ENCODE measurements at places on chromosomes 12 and 14.
A peak's percentile ranks its signal among the peaks of the same experiment; 100 is the strongest.

DNA sequence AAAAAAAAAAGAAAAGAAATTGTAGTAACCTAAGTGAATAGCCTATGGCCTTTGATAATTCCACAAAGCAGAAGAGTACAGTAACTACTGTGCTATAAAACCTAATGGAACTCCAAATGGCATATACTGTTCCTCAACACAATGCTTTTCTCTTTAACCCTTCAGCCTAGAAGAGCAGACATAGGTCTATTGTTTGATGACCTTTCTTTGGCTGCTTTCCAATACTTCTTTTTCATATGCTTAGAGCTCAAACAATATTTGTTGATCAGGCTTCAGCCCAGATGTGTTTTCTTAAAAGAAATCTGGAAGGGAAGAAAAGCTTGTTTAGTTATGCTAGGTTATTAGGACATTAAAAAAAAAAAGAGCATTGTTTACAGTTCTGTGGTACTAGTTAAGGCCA, 116.4 kb downstream of the NTN4 start:
- DNase-seq = no peak

- no peak for DNase-seq
Measured at GRCh38 chr12:62512901-62513300, 46.3 kb downstream of the MON2 start.

GRCh38 chr14:103536693-103537092, 7.7 kb downstream of the TRMT61A start:
- no peak for DNase-seq

DNA sequence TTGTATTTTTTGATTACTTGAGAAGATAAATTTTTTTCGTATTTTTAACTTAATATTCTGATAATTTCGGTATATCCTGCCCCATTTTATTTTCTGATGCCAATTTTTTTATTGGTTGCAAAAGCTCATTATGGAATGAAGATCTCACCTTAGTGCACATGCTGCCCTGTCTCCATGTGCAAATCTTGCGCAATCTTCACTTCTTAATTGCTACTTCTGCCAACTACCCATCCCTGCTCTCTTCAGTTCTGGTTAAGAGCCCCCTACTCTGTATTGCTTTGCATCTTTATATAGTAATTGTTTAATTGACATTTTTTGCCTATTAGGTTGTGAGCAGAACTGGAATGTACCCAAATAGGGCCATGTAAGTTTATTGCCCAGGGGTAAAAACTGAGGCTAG, 20.5 kb upstream of the LRRK2 start:
- DNase-seq = no peak

- no peak for DNase-seq
Measured at GRCh38 chr12:124428792-124429281, 133.9 kb downstream of the RFLNA start.

DNA sequence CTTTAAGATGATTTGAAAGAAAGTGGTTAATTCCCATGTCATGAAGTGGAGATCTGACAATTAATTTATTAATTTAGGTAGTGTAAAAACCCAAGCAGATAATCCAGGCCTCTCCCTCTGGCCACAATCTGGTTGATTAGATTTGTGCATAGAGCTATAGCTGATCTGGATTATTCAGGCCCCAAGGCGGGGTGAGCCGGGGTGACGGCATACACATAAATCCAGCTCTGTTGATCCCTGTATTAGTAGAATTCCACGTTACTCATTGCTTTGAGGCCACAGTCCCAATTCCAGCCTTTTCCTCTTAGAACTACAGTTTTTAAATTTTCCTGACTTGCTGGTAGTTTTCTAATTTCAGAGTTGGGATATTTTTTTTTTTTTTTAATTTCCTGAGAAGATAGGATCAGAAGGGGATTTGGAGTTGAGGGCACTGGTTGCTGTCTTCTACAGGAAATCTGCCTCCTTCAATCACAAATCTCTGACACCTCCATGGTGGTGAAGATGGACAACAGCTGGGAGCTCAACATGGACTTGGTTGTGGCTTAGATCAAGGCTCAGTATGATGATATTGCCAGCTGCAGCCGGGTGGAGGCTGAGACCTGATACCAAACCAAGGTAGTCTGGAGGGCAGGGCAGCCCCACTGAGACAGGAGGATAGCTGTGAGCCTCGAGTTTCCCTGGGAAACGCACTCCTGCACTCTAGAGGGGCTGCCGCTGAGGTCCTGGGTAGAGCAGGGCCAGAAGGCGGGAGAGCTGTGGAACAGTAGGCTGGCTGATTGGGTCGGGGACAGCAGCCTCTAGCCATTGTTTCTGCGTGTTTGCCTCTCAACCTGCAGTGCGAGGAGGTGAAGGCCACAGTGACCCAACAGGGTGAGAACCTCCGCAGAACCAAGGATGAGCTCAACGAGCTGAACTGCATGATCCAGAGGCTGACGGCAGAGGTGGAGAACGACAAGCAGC, 19.4 kb downstream of the KRT85 start:
- DNase-seq = no peak

DNA sequence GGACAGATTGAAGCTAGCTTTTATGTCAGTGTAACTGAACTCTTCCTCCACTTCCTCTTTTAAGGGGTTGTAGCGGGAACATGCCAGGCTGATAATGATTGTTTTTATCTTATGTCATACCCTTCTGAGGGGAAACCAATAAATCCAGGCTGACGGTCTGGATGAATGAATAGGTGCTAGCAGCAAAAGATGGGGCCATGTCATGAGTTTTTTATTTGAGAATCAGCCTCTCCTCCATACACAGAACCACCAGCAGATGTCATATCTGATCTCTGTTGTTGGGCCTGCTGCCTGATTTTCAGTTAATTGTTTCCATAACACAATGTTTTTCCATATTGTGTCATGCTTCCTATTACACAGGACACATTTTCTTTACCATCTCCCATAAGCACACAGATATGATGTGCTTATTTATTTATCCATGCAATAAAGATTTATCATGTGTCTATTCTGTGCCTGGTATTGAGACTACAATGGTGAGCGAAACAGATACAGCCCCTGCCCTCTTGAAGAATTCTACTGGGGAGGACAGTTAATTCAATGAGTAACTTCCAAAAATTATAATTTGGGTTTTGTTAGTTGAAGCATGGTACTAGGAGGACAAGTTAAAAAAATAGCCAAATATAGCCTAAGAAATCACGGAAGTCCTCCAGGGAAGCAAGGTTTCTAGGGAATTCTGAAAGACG, 33.6 kb upstream of the CRY1 start:
- DNase-seq = no peak

- DNase-seq = no peak
Measured at GRCh38 chr12:42473130-42473529, 116.4 kb downstream of the PRICKLE1 start.

DNA sequence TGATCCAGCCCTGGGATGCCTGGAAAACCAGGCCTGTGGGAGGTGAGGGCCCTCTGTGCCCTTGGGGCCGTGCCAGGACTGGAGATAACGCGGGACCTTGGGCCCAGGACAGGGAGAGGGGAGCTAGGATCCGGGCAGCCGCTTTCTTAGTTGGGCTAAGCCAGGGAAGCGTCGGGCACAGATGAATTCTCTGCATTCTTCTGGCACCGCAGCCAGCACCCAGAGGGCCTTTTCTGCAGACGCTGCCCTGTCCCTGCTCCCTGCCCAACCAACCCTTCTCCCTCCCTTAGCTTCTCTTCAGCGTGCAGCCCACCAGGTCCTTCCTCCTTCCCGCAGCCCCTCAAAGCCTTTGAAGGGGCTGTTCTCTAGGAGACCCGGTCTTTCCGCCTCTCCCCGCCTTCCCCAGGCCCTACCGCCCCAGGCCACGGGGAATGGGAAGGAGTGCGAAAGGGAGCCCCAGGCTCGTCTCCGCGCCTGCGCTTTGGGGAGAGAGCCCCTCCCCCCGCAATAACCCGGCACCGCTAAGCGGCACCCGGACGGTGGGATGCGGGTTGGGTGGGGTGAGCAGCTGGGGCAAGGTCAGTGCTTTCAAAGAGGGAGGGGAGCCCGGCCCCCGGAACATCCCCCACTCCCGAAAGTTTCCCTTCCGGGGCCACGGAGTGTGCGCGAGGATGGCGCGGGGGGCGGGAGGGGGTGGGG, 663 bp downstream of the NCKAP5L start:
- DNase-seq = peak; percentile 50

DNA sequence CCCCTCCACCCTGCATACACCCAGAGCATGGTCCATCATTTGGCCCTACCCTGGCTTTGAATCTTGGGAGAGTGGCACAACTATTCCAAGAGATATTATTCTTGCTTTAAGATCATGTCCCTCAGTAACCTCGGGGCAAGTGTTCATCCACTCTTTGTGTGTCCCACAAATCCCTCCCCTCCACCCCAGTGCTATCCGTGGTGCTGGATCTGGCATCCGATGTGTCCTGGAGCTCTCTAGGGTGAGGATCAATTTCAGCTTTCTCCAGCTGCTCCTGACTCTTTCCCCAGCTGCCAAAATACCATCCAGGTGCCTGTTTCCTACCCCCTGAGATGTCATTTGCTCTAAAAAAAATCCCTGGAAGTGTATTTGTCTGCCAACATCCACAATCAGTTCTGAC, 64.8 kb upstream of the CMKLR1 start:
- no peak for DNase-seq

GRCh38 chr14:87797001-87797400, 196.0 kb downstream of the GALC start:
- no peak for DNase-seq

GRCh38 chr12:131072451-131073230, 118.9 kb downstream of the ADGRD1 start:
- DNase-seq = no peak

DNA sequence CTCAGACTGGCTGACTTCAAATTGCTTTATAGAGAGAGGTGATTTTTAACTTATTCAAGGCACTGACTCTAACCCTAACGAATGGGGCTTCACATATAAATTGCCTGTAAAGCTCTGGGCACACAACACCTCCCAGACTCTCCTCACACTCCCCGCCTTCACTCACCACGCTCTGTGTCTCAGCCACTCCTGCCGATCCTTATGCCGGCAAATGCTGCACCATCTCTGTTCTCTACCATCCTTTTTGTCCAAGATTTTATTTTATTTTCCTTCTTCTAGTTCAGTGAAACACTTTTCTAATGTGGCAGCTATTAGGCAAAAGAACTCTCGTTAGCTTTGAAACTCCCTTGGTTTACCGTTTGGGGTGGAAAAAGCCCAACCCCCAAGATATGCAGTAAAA, 446.1 kb upstream of the TMEM132C start:
- DNase-seq = no peak

GRCh38 chr12:108955225-108955835, 65.5 kb downstream of the SVOP start:
- no peak for DNase-seq

DNA sequence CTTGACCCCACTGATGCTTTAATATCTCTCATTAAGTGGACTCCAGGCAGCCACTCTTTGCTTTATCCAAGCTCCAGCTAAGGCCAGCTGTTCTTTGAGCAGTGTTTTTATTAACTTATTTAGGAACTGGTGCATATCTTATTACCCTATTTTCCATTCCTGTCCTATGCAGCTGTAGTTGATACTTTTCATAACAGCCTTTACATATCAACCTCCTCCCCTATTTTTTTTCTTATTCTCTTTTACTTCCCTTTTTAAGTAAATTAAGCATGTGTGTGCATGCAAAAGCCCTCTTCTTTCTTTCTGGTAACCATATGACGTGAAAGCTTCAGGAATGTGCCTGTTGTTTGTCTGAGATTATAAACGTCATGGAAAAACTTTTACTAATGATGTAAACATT, 121.2 kb downstream of the PTPRQ start:
- no peak for DNase-seq

Measured in activated naive CD4-positive, alpha-beta T cell treated with Interleukin-2 at 50 U/mL for 16 hours (primary cell).